ENCODE measurements at places on chromosomes 3 and 15. TPM values are rescaled to one million over a fixed set of nuclear protein-coding genes. Genes with fewer than 3 reads are reported as not detected.

GRCh38 chr3:140199743-140200142 is 264.8 kb downstream of the CLSTN2 start:
- no peak for DNase-seq

GRCh38 chr15:70091726-70092463 is 5.8 kb downstream of the TLE3 start:
- DNase-seq: no peak

Gene PGBD4
- total RNA-seq: 1.9 TPM

Gene SENP8
- total RNA-seq: 5.2 TPM

- DNase-seq: no peak
Measured at GRCh38 chr3:23264413-23264812, 61.3 kb downstream of the UBE2E2 start.

Gene KCNMB3
- 1.2 TPM for total RNA-seq

GRCh38 chr3:72690629-72691028 is 157.6 kb downstream of the SHQ1 start:
- DNase-seq: no peak

DNA sequence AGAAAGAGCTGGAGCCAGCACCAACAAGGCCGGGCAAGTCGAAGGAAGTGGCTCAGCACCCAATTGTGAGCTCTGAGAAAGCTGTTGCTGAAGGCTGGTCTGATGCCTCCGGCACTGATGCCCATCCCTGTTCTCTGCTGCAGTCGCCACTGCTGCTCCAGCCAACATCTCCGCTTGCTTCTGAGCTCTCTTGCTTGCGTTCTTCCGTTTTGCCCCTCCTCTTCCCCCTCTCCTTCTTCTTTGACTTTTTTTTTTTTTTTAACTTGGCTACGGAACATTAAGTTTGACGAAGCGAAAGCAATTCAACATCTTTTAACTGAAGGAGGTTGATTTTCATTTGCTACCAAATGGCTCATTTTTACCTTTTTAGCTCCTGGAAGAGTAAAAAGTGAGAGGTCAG is 442.9 kb downstream of the MCTP2 start:
- DNase-seq: no peak
